ENCODE measurements at places on chromosomes 3 and 15.

- DNase-seq, result no peak
Measured at GRCh38 chr3:41241161-41241560, 41.9 kb downstream of the CTNNB1 start.

DNA sequence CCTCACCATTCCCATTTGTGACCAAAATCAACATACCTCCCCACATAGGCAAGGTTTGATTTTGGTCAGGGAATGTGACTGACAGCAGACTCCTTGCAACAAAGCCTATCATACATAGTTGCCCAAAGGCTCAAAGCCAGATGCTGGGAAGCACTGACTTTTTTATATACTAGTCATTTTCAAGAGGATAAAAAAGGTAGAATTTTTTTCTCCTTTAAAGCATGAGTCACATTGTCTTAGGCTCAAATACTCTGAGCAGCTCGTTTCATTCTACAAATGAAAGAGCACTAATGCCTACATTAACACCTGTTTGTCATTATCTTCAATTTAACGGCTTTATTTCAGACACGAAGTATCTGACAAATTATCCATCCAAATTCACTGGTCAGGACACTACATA, 36.2 kb downstream of the ICE2 start:
- DNase-seq, result no peak

DNA sequence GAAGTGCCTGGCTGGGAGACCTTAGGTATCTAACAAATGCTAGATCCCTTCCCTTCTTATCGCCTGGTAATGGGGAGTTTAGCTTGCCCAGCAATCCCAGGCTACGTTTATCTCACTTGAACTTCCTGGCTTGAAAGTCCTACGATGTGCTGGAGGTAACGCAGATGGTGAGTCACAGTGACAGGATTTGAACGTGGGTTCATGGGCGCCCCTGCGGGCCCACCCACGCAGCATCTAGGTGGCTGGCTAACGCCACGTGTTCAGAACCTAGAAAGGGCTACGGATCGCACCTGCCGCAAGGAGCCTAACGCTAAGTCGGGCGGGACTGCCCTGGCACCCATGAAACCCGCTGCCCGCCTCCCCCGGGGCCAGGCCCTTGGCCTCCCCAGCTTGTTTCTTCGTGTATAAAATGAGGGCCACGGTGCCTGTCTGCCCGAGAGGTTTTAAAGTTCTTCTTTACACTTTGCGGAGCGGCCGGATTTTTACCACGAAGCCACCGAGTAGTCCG, 600 bp upstream of the USP3 start:
- no peak for DNase-seq

- no peak for DNase-seq
Measured at GRCh38 chr3:138188013-138188730, 1.1 kb downstream of the ARMC8 start.

GRCh38 chr3:14389716-14390115, 12.7 kb upstream of the SLC6A6 start:
- no peak for DNase-seq

DNA sequence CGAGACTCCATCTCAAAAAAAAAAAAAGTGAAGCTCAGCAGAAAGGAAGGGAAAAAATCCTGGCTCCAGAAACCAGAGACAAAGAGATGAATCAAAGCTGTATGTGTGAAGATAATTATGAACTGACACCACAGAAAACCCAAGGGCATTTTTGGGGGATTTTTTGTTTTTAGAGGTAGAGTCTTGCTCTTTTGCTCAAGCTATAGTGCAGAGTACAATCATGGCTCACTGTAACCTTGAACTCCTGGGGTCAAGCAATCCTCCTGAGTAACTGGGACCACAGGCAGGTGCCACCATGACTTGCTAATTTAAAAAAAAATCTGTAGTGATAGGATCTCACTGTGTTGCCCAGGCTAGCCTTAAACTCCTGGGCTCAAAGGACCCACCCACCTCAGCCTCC, 22.8 kb downstream of the HCLS1 start:
- DNase-seq, result no peak

- DNase-seq, result no peak
Measured at GRCh38 chr3:60755094-60755493, 496.2 kb downstream of the FHIT start.

DNA sequence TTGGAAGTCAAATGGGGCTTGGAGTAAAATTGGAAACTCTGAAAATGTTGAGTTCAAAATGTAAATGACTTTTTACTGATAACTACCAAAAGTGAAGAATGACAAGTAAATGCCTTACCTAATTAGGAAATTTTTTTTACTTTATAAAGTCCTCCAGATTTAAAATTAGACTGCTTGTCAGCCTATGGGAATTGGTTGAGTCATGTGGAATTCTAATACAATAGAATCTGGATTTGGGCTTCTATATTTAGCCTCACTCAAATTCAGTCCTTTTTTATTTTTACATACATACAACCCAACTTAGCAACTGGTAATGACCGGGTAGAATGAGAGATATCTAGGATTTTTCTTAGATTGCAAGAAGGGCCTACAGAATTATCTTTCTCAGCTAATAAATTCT, 158.9 kb upstream of the CADPS start:
- DNase-seq, result no peak

DNA sequence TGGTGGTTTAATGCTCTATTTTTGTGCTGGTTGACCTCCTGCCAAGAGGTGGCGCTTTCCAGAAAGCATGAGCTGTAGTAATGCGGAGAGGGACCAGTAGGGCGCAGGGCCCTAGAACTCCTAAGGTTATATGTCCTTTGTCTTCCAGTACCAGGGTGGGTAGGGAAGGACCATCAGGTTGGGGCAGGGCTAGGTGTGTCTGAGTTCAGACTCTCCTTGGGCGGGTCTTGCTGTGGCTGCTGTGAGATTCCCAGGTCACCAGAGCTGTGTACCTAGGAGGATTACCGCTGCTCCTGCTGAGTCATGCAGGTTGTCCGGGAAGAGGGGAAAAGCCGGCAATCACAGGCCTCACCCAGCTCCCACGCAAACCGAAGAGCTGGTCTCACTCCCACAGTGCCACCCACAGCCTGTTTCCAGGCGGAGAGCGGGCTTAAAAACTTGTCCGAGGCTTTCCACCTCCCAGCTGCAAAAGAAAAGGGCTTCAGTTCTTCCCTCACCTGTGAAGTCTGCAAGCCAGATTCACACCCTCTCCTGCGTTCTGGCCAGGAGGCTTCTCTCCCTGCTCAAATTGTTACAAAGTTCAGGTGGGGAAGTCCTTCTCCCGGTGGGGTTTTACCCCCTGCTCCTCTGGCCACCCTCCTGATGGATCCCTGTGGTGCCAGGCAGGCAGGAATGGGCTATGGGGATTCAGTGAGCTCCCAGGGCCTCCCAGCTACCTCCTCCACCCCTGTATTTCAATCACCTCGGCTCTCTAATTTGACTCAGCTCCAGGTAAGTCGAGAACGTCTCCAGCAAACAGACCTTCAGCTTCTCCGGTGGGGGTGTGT, 37.7 kb upstream of the BCHE start:
- no peak for DNase-seq

GRCh38 chr3:132343018-132343612, 25.9 kb downstream of the ACP3 start:
- DNase-seq, result no peak

GRCh38 chr3:57805674-57806073, 49.6 kb downstream of the SLMAP start:
- DNase-seq, result no peak

- DNase-seq, result no peak
Measured at GRCh38 chr3:186888569-186888968, 41.8 kb upstream of the ST6GAL1 start.

- no peak for DNase-seq
Measured at GRCh38 chr15:50945725-50946124, 37.2 kb downstream of the AP4E1 start.

DNA sequence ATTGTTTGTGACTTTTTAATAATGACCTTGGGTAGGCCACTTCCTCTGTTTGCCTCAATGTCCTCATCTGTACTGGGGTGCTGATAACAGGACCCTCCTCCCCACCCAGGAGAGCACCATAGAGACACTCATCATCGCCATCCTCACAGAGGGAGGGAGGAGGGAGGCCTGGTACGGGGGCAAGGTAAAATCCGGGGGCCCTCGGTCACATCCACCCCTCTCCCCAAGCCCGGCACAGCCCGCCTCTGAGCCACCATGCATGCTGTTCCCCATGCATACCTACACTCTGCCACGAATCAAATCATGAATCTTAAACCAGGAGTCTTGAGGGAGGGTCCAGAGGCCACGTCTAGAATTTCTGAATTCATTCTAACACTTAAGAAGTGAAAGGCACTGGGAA, 74.9 kb upstream of the IQSEC1 start:
- no peak for DNase-seq

DNA sequence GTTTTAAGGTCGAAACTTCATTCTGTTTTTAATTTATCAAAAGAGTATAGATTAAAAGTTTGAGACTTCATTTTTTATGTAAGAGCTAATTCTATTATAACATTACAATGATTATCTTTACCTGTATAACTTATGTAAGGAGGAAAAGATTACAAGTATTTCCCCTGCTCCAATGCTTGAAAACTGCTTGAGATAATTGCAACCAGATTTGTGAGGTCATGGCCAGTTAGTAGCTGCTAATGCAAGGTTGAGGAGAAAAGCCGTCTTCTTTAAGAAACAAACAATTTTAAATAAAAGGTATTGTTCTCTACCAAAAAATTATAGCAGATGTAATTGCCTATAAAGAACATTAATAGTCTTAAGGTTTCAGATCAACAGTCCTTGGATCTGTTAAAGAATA, 208.3 kb upstream of the UBE2E2 start:
- DNase-seq, result no peak

- no peak for DNase-seq
Measured at GRCh38 chr3:141729240-141729639, 8.9 kb upstream of the RNF7 start.

DNA sequence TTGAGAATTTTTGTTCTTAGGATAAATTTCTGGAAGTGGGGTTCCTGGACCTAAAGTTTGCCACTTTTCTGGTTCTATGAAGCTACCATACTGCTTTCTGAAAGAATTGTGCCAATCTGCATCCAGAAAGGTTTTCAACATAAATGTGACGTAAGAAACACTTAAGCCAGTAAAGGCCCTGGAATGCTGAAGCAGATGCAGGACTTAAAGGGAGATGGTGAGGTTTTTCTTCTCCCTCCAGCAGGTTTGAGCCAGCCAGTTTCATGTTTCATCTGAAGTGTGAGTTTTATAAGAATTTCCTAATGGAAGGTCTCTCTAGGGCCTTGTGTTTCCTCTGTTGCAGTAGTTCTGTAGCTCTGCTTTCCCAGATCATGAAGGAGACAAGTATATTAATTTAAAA, 33.1 kb downstream of the ZNF592 start:
- DNase-seq, result no peak

GRCh38 chr3:106398891-106399600, 530.2 kb upstream of the CBLB start:
- DNase-seq, result no peak

GRCh38 chr3:13834258-13835035, 45.4 kb downstream of the WNT7A start:
- no peak for DNase-seq
